ENCODE measurements at places on chromosomes 16 and 17. TPM values are rescaled to one million over a fixed set of nuclear protein-coding genes. Genes with fewer than 3 reads are reported as not detected.

SLC16A13 gene
- total RNA-seq, result 1.6 TPM

HLF gene
- 4.9 TPM for total RNA-seq

PRKCA gene
- 6.6 TPM for total RNA-seq

DNA sequence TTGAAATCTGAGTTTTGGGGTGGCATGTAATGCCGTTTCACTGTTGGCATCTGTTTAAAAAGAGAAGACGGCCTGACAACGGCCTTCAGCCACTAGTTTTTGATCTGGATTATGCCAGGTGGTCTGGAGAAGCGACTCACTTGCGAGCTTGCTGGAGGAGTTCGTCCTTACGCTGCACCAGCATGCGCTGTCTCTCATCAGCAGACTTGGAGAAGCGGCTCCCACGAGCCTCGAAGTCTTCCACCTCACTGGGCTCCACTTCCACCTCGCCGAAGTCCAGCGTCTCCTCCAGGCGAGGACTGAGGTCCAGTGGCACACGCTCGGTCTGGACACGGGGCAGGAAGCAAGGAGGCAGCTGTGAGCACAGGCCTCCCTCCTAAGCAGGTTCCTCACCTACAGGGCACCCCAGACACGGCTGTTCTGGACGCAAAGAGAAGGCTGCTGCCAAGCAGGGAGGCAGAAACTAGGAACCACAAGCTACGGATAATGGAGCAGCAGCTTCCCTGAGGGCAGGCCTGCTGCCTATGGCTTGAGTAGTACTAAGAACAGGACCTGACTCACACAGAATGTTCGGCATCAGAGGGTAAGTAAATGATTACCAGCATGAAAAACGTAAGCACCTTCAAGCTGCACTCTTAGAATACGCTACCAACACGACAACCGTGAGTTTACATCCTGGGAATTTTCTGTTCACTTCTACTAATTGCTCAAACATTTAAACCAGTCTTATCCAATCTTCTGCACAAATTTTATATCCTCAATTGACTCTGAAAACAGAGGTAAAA lies 61.4 kb downstream of the AMFR start:
- no peak for DNase-seq
